ENCODE measurements at places on chromosomes 12 and 14. TPM values are rescaled to one million over a fixed set of nuclear protein-coding genes. Genes with fewer than 3 reads are reported as not detected.

Gene BAG5
- total RNA-seq, result 9.9 TPM

- H3K27ac ChIP-seq, result no peak overlapping the region
- H3K4me1 ChIP-seq, result no peaks in the 10 kb centered on the region
- no peaks in the 10 kb centered on the region for H3K36me3 ChIP-seq
- no peaks in the 10 kb centered on the region for H3K27me3 ChIP-seq
- DNase-seq, result no peak
Measured at GRCh38 chr12:39804898-39805297, 185.3 kb upstream of the ABCD2 start.

DNA sequence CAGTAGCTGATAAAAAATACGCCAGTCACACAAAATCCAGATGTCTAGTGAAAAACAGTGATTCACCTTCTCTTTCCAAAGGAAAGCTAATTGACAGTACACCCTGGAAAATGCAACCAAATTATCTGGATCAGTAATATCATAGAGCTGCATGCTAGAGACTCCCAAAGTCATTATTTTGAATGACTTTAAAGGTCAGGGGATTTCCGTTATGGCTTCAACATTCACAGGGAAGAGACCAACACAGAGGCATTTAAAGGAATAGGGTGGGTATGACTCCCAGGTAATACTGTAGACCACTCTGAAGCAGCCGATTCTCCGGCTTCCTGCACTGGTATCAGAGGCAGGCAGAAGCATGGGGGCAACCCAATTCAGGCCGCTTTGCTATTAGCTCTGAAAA, 190.4 kb downstream of the STXBP6 start:
- no peaks in the 10 kb centered on the region for H3K36me3 ChIP-seq
- H3K4me1 ChIP-seq, result peaks cover 30% of the 10 kb centered on the region
- no peak for DNase-seq
- H3K4me3 ChIP-seq, result no peak overlapping the region
- no peaks in the 10 kb centered on the region for H3K27me3 ChIP-seq

GRCh38 chr14:34650786-34651584, 21.0 kb upstream of the SNX6 start:
- no peak overlapping the region for H3K27ac ChIP-seq
- no peaks in the 10 kb centered on the region for H3K36me3 ChIP-seq
- DNase-seq, result peak; percentile 39
- H3K4me3 ChIP-seq, result no peak overlapping the region
- H3K4me1 ChIP-seq, result no peaks in the 10 kb centered on the region

- no peaks in the 10 kb centered on the region for H3K27me3 ChIP-seq
- DNase-seq, result no peak
- no peaks in the 10 kb centered on the region for H3K4me1 ChIP-seq
- no peaks in the 10 kb centered on the region for H3K36me3 ChIP-seq
- H3K4me3 ChIP-seq, result no peak overlapping the region
- H3K27ac ChIP-seq, result no peak overlapping the region
Measured at GRCh38 chr12:98274430-98275130, 240.8 kb upstream of the TMPO start.

All from body of pancreas (tissue), 4 donors.